ENCODE measurements at places on chromosomes 7 and 10.

- DNase-seq, result no peak
These were observed 23.7 kb downstream of the SLC29A3 start for GRCh38 chr10:71342573-71343391.

DNA sequence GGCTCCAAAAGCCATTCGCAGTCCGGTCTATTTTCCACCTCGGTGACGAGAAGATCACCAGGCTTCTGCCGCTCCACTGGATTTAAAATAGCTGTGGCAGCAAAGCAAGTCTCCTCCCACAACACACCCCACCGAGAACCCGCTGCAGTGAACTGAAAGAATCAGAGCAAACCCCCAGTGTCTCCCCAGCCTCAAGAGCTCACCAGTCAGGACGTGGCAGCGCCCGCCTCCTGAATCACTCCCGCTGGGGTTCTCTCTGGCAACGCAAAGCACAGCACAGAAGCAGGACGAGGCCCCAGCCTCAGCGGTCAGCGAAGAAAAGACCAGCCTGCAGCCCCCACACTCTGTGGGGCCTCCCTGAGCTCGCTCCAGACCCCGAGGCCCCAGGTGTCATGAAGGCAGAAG is 126.1 kb upstream of the PPP2R2D start:
- no peak for DNase-seq

DNA sequence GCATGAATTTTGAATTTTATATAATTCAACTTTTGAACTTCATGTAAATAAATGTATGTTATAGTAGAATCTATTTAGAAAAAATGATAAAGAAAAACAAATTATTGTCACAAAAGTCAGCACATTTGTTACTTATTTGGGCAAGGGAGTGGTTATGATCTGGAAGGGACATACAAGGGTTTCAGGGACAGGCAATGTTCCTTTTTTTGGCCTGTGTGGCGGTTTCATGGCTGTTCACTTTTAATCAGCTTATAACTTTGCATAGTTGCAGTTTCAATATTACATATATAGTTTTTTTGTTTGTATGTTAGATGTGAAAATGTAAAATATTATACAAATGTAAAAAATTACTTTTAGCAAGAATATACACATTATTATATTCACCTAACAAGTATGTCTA is 256.2 kb downstream of the PCLO start:
- DNase-seq, result no peak

GRCh38 chr10:66746711-66747110 is 179.1 kb upstream of the LRRTM3 start:
- DNase-seq, result no peak

- no peak for DNase-seq
These were observed 166.8 kb downstream of the SUGCT start for GRCh38 chr7:40301486-40302068.

- no peak for DNase-seq
These were observed 321.6 kb upstream of the LRRTM3 start for GRCh38 chr10:66604195-66604594.

- no peak for DNase-seq
These were observed 65.2 kb downstream of the KLHDC10 start for GRCh38 chr7:130135208-130136205.

DNA sequence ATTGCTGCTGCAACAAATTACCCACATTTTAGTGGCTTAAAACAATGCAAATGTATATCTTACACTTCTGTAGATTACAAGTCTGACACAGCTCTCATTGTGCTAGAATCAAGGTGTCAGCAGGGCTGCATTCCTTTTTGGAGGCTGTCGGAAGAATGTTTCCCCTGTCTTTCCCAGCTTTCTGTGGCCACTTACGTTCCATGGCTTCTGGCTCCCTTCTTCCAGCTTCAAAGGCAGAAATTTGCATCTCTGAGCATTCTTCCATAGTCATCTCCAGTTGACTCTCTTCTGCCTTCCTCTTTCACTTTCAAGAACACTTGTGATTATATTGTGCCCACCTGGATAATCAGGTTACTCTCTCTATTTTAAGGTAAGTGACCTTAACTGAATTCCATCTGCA is 125.3 kb downstream of the GPR158 start:
- DNase-seq, result no peak

GRCh38 chr10:28095791-28096378 is 97.0 kb upstream of the ODAD2 start:
- no peak for DNase-seq

GRCh38 chr10:58304099-58304633 is 30.6 kb upstream of the UBE2D1 start:
- DNase-seq, result no peak

DNA sequence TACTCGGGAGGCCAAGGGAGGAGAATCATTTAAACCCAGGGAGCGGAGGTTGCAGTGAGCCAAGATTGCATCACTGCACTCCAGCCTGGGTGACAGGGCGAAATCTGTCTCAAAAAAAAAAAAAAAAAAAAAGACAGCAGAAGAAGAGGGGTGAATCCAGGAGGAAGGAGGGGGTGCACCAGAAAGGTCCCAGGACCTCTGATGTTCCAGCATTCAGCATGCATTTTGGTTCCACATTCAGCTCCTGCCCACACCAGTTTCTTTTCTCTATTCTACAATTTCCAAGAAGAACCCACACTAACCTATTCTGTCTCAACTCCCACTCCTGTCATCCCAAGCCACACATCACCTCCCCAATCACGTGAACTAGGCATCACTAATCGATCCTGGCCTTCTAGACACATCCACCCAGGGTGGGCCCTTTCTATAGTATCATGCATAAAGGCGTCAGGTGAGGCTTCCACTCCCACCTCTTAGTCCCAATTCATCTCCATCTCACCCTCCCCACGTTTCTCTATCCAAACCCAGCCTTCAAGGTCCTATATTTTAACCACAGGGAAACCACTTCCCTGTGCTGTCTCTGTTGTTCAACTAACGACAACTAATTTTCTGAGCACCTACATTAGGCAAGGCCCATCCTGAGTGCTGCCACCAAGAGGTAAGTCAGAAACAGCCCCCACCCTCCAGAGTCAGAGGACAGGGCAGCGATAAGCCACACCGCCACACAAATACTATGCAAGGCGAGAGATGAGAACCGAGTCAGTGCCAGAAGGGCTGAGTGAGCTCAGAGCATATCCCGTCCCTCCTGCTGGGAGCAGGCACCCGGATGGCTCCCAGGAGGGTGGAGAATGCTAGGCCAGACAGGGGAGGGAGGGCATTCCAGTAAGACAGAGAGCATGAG is 2.2 kb downstream of the ANXA11 start:
- peak; percentile 10 for DNase-seq

- DNase-seq, result no peak
These were observed 219.6 kb downstream of the RPS24 start for GRCh38 chr10:78253063-78253853.

DNA sequence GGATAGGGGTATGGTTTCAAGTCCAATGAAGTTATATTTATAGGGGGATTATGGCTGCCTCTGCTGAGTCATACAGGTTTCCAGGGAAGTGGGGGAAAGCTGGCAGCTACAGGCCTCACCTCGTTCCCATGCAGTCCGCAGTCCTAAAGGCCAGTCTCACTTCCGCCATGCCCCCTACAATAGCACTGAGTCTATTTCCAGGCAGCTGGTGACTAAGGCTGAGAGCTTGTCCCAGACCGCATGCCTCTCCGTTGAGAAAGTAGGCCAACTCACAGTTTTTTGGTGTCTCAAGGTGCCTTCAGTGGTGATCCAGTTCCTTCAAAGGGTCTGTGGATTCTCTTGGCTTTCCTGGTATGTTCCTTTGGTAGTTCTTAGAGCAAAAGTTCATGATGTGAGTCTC is 203.9 kb upstream of the GLI3 start:
- no peak for DNase-seq

- DNase-seq, result no peak
These were observed 566.9 kb downstream of the DNAJB6 start for GRCh38 chr7:157903710-157904109.

DNA sequence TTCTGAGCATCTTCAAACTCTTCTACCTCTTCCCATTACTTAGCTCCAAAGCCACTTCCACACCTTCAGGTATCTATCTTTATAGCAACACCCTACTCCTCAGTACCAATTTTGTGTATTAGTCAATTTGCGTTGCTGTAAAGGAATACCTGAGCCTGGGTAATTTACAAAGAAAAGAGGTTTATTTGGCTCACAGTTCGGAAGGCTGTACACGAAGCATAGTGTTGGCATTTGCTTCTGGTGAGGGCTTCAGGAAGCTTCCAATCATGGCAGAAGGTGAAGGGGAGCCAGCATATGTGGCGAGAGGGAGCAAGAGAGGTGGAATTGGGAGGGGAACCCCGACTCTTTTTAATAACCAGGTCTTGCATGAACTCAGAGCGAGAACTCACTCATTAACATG is 17.6 kb upstream of the CRYGN start:
- no peak for DNase-seq

DNA sequence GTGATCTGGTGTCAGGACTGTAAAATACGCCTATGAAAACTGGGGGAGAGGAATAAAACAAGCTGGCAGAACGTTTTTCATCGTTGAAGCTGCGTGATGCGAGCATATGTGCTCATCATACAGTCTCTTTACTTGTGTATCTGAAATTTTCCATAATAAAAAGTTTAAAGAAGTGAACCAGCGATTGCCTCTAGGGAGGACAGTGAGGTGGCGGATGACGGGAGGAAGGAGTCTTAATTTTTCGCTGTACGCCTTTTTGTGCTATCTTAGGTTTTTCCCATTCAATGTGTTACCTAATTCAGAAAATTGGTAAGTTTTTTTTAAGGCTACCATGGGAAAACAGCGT is 891 bp upstream of the WAPL start:
- DNase-seq, result no peak

DNA sequence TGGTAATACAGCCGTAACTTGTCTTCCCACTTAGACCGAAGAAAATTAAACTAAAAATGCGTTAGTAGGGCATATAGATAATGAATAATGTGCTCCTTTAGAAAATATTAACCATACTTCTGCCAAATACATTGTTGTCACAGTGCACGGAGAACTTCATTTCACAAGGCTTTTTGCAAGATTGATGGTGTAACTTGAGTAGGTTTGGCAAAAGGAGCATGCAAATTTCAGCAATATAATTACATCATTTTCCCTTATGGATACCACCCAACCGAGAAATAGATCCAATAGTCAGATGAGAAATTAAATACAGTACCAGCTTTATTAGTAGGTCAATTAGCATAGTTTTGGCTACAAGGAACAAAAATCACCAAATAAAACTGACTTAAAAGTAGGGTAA is 792.6 kb upstream of the C7orf33 start:
- no peak for DNase-seq

DNA sequence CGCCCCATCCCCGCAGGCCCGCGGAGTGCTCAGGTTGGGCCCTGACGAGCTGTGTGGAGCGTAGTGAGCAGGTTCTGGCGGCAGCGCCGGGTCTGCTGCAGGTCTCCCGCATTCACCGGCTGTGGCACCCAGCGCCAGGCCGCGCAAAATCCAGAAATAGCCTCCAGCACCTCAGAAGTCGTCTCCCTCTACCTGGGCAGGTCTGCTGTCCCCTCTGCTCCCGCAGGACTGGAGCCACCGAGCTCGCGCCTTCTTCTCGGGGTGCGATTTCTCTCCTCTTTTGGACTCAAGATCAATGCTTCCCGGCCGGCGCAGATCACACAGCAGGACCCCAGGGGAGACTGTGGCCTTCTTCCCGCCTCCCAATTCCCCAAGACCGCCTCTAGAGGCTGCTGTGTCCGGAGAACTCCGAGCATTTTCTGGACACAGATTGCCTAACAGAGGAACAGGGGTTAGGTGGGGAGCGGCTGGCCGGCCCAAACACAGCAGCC is 8.4 kb downstream of the TLX1 start:
- DNase-seq, result peak; percentile 59

- DNase-seq, result no peak
These were observed 139.4 kb downstream of the LHPP start for GRCh38 chr10:124601016-124601415.

GRCh38 chr7:46146454-46147255 is 225.6 kb upstream of the IGFBP3 start:
- DNase-seq, result no peak

DNA sequence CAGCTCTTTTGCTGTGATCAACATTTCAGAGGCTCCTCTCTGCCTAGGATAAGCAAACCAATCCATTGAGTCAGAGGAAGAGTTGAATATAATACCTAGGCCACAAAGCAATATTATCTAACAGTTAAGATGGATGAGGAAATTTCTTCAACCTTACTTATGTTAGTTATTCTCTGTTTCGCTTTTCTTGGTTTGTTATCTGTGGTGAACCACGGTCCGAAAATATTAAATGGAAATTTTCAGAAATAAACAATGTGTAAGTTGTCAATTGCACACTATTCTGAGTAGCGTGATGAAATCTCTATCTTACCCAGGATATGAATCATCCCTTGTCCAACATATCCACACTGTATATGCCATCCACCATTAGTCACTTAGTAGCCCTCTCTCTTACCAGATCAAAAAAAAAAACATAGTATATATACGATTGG is 1.5 kb upstream of the HTR7 start:
- DNase-seq, result no peak

DNA sequence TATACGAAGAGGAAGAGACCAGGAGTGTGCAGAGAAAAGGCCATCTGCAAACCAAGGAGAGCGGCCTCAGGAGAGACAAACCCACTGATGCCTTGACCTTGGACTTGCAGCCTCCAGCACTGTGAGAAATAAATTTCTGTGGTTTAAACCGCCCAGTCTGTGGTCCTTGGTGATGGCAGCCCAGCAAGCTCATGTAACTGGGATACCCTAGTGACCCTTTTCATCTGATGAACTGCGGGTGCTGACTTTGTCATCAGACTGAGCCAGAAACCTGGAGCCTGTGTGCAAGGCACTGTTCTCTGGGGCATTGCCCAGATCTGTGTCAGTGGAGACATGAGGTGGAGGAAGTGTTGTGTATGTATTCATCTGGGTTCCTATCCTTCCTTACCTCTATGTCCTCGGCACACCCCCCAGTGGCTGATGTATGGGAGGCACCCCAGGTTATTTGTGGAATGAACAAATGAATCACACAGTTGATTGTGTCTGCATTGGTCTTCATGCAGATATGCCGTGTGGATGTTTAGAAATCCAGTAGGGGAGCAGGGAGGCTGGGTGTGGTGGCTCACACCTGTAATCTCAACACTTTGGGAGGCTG is 64.5 kb upstream of the BTBD16 start:
- DNase-seq, result no peak

DNA sequence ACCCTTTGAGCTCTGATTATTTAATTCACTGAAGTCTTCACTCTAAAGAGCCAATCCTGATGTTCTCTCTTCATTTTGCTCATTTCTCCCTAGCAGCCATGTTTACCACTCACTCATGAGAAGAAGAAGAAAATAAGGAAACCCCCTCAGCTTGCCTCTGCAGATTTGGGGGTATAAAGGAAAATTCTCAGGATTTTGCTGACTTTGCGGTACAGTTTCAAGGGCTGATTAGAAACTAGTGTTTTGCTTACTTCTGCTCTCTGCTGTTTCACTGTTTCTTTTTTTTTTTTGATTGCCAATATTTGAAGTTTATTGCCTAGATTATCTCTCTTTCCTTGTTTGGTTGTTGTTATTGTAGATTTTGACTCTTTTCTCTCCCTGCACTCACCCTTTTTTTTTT is 23.4 kb downstream of the PCBD1 start:
- no peak for DNase-seq

Measured in endothelial cell (in vitro differentiated cells).